Stimulated activated CD4-positive, alpha-beta T cell treated with anti-CD3 and anti-CD28 coated beads, TNF-alpha, amount 100 ng/mL, for 24 hours (primary cell): ENCODE measurements at places on chromosomes 4 and X.

DNA sequence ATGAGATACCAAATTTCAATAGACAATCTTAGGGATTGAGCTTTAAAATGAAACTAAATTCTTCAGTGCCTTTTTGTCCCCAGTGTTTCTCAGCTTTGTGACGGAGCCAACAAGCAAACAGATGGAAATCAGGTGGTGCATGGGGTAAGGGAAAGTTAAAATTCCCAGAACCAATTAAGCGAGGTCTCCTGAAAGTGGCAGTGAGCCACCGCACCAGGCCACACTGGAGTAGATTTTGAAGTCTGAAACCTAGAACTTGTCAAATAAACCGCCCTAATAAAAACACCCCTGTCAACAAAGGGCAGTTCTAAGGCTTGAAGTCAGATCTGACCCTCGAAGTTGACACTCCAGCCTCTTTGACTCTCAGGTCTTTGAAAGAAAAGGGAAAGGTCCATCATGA is 40.6 kb upstream of the DYNLT3 start:
- DNase-seq = no peak

- no peak for DNase-seq
Measured at GRCh38 chr4:71609167-71609566, 174.7 kb downstream of the GC start.

DNA sequence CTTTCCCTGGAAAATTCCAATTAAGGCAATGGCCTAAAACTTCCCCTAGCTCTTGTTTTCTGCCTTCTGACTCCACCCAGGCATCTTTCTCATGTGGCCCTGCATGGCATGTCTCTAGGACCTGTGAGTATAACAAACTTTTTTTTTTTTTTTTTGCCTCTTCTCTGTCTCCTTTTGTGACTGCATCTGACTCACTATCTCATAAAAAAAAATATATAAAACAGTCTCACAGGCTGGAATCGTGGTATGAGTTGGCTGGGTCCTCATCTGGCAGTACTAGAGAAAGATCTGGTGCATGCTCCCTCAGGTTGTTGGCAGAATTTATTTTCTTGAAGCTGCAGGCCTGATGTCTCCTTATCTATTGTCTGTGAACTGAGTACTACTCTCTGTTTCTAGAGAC is 313.9 kb downstream of the TECRL start:
- no peak for DNase-seq

DNA sequence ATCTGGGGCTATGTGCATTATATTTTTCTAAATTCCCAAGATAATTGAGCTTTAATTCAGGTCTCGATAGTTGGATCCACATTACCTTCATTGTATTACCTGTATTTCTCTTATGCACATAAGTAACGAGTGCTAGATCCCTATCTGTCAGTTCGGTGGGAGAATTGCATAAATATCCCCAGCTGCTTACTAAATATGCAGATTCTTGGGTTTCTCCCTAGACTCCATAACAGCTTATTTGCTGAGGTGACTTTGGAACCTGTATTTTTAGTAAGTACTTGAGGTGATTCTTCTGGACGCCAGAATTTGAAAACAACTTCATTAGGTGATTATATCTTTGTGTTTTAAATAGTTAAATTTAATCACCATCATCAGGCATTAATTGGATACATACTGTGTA is 15.0 kb downstream of the UGT8 start:
- no peak for DNase-seq

DNA sequence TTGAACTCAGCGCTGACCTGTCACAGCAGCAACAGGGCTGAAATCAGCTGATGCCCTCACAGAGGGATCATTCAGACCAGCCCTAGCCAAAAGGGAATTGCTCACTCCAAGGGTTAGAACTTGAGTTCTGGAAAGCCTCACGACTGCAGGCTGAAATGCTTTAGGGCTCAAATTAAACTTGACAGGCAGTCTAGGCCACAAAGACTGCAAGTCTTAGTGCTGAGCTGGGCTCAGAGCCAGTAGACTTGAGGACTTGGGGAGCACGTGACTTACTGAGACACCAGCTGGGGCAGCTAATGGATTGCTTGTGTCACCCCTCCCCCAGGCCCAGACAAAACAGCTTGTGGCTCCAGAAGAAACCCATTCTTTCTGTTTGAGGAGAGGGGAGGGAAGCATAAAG is 119.0 kb upstream of the SLC6A14 start:
- DNase-seq = no peak

GRCh38 chr4:97215409-97215941 is 927.8 kb downstream of the STPG2 start:
- no peak for DNase-seq

DNA sequence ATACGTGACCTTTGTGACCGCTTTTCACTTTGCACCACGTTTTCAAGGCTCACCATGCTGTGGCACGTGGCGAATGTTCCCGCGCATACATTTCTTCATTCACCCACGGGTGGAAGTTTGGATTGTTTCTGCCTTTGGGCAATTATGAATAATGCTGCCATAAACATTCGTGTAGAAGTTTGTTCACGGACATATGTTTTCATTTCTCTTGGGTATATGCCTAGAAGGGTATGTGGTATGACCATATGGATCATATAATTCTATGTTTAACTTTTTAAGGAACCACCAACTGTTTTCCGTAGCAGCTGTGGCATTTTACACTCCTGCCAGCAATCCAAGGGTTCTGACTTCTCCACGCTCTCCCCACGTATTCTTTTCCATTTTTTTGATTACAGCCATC is 60.9 kb upstream of the MXD4 start:
- no peak for DNase-seq

- no peak for DNase-seq
Measured at GRCh38 chr4:41025824-41026223, 188.5 kb downstream of the APBB2 start.

DNA sequence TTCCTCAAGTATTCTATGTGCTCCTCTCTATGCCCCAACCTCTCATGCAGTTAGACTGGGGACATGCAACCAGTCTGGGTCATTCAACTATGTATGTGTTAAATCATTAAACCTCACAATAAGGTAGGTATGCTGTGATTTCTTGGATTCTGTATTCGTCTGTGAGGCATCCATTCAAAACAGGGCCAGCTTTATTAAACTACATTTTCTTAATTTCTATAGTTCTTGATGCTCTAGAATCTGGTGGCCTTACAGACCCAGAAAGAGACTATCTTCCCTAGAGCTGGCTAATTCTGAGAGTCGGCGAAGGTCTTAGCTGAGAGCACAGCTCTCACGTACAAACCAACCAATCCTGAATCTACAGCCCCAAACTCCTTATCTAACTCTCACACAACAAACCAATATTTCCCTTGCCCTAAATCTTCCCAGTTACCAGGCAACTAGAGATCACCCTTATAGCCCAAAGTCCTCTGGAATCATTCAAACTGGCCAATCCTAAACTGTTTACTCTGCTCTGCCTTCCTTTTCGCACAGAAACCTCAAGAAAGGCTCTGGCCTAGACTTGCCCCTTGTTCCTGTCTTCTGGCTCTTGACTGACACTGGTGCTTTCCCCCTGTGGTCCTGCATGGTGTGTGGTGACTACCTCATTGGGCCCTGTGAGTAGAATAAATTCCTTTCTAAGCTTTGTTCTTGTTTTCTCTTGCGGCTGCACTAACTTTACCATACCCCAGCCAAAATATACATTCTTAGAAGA is 203.5 kb upstream of the TET2 start:
- DNase-seq = no peak

GRCh38 chr4:170025523-170026252 is 507 bp downstream of the MFAP3L start:
- DNase-seq = no peak

GRCh38 chr4:55096619-55097018 is 28.8 kb downstream of the KDR start:
- DNase-seq = no peak

DNA sequence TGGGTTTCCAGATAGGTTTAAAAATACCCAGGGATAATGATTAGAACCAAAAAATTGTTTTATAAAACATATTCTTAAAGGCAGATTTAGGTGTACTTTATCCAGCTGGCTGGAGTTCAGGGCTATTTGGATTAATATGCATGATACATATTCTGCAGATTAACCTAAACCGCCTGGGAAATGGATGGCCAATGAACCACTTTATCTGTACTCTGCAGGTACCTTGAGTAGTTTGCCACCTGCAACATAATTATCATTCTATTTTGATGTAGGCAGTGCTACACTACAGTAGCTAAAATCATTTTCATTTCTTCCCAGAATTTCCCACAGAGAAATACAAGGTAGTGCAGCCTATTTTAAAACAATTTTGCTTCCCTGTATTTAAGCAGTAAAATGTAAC is 683.2 kb upstream of the GNPDA2 start:
- no peak for DNase-seq

GRCh38 chr4:140944572-140944971 is 188.4 kb upstream of the TBC1D9 start:
- no peak for DNase-seq

GRCh38 chr4:110898290-110898689 is 275.4 kb upstream of the PITX2 start:
- DNase-seq = no peak

GRCh38 chr4:54320826-54321685 is 92.0 kb downstream of the PDGFRA start:
- no peak for DNase-seq

DNA sequence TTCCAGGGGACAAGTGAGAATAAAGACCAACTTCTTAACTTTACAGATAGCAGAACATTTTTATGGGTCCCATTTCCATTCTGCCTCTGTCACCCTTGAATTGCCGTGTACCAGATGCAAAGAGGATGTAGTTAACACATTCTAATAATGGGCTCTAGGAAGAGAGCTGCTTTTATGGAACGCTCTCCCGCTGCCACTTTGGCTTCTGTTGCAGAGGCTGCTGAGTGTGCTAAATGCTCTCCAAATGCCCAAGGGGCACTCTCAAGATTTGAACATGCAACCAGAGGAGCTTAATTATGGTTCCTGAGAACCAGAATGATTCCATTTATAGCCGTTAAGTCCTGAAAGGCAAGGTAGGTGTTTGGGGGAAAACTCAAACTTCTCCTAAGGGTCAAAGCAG is 28.1 kb upstream of the GPC3 start:
- DNase-seq = no peak

GRCh38 chr4:13611283-13611842 is 16.2 kb downstream of the BOD1L1 start:
- DNase-seq = no peak

- DNase-seq = no peak
Measured at GRCh38 chr4:15327311-15328298, 100.2 kb upstream of the C1QTNF7 start.

- no peak for DNase-seq
Measured at GRCh38 chrX:107542500-107542899, 85.8 kb upstream of the PRPS1 start.

- DNase-seq = no peak
Measured at GRCh38 chr4:7863911-7864681, 75.6 kb downstream of the AFAP1 start.

DNA sequence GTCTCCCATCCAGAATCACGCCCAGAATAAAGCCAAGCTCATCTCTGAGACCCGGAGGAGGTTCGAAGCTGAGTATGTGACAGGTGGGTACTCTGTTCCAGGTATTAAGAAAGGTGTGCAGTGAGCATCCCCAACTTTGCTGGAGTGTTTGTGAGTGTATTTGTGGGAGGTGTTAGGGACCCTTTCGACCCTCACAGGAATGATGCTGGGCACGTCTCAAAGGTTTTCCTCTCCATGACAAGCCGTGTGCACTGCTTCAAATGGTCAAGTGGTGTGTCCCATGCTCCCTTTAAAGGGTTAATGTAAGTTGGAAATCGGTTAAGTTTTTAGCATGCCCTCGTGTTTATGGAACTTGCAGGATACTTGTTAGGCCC is 442 bp downstream of the MOSPD2 start:
- DNase-seq = no peak

GRCh38 chr4:699816-700580 is 5.6 kb upstream of the PCGF3 start:
- no peak for DNase-seq
